Stimulated activated CD4-positive, alpha-beta T cell treated with anti-CD3 and anti-CD28 coated beads, Interleukin-1b, Interleukin-23, amount 100 ng/mL, for 4 hours (primary cell): ENCODE measurements at places on chromosomes 6 and 20.
A peak's percentile ranks its signal among the peaks of the same experiment; 100 is the strongest.

DNA sequence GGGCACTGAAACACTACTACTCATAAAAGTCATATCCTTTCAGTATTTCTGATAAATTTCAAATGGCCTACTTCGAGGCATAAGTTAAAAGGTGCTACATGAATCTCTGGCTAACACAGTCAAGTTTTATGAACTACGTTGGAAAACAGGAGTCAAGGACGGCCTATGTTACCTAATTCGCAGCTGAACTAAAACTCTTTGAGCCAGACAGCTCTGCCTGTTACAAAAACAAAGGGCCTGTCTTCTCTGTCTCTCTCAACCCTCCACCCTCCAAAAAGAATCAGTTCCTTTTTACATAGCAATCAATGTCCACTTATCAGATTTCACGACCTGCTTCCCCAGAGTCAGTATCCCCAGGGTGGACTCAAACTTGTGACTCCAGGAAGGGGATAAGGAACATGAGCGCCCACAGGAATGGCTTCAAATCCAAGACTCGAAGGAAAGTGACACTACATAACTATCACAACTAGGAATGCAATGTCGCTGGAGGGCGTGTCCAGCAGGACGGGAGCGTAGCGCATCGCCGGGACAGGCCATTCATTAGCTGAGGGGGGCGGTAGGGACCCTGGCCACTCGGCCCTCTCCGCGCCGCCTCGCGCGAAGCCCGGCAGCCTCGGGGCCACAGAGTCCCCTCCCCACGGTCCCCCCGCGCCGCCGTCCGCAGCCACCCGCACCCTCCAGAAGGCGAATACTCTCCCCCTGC, 591 bp downstream of the IBTK start:
- peak; percentile 26 for DNase-seq

DNA sequence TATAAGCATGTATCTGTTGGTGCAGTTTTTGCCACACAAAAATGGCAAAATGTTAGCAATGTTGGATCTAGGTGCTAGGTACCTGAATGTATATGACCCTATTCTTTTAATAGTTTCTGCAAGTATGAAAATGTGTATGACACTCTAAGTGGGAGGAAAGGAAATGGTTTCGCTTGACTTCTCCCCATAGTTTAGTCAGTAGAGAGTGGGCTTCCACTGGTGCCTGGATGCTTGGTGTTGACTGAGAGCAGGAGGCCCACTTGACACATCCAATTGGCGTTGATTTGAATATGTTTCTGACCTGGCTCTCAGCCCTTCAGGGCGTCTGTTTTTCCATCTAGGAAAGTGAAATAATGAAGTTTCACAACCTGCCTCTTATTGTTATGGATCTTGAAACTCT, 41.8 kb upstream of the GABRR1 start:
- DNase-seq, result no peak

- DNase-seq, result no peak
Measured at GRCh38 chr6:55898342-55898741, 23.0 kb upstream of the BMP5 start.

- DNase-seq, result no peak
Measured at GRCh38 chr6:7827142-7827541, 83.4 kb downstream of the TXNDC5 start.
